ENCODE measurements at places on chromosomes 12 and 14. TPM values are rescaled to one million over a fixed set of nuclear protein-coding genes. Genes with fewer than 3 reads are reported as not detected.
A peak's percentile ranks its signal among the peaks of the same experiment; 100 is the strongest.

GRCh38 chr12:64029013-64029857 is 184.7 kb downstream of the SRGAP1 start:
- peaks cover 16% of the 10 kb centered on the region for H3K4me1 ChIP-seq
- H3K27ac ChIP-seq: peak overlapping the region; percentile 43
- peak; percentile 36 for DNase-seq
- H3K27me3 ChIP-seq: no peaks in the 10 kb centered on the region

DNA sequence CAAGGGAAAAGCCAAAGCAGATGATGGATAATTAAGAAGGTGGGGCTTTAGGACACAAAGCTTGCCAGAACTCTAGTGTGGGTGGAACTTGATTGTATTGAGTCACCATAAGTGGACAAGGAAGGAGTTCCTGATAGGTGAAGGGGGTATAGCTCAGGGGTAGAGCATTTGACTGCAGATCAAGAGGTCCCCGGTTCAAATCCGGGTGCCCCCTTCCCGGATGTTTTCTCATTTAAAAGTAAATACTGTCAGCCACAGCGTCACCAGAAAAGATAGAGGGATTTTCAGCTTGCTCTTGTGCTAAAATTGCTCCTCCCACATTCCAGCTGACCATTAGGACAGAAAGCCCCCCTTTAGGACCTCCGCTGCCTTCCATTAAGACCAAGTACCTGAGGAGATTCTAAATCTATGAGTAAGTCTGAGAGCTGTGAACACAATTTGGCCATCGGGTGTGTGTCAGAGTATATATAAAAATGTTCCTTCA is 36.6 kb downstream of the DCAF4 start:
- H3K36me3 ChIP-seq: peaks cover 10% of the 10 kb centered on the region
- DNase-seq: peak; percentile 56
- no peak overlapping the region for H3K27ac ChIP-seq
- no peaks in the 10 kb centered on the region for H3K27me3 ChIP-seq
- H3K4me1 ChIP-seq: no peaks in the 10 kb centered on the region

- H3K27me3 ChIP-seq: no peaks in the 10 kb centered on the region
- H3K4me3 ChIP-seq: no peak overlapping the region
- H3K36me3 ChIP-seq: no peaks in the 10 kb centered on the region
Observed at GRCh38 chr12:51687177-51687576, 96.1 kb downstream of the SCN8A start.

DNA sequence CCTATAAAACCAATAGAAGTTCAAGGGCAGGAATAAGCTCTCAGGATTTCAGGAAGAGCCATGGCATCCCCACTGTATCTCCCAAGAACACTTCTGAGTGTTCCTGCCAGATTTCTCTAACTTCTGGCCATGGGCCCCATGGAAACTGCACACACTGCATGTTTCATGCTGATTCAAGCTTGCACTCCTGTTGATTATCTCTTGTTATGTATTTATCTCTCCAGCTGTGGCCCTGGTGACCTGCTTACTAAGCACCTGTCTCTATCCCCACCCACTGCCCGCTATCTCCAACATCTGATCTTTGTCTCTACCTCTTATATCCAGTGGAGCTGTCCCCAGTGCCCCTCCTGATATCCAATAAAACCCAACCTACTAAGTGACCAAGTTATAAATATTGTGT is 285.3 kb downstream of the PDZRN4 start:
- H3K4me1 ChIP-seq: no peaks in the 10 kb centered on the region
- no peaks in the 10 kb centered on the region for H3K36me3 ChIP-seq
- DNase-seq: no peak
- no peaks in the 10 kb centered on the region for H3K27me3 ChIP-seq
- H3K4me3 ChIP-seq: no peak overlapping the region

DNA sequence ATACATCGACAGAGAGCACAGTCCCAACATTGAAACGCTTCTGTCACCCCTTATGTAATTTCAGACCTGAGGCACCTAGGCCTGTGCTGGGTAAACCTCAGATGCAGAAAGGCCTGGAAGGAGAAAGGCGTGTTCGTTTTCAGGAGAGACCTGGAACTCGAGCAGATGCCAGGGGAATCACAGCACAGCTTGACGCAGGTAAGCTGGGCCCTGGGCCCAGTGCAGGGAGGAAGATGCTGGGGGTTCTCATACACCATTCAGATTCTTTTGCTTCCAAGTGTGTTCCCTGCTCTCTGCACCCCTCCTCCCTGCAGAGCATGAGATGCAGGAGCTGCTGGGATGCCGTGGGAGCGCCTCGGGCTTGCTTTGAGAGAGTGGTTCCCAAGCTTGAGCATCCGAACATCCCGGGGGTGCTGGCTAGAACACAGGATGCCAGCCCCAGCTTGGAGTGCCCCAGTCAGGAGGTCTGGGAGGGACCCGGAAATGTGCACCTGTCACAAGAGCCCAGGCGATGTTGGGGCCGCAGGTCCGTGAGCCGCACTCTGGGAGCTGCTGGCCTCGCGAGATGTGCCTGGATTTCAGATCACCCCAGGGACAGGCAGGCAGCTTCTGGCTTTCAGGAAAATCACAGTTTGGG is 35.9 kb downstream of the FZD10 start:
- DNase-seq: no peak
- H3K27ac ChIP-seq: no peak overlapping the region
- no peak overlapping the region for H3K4me3 ChIP-seq
- no peaks in the 10 kb centered on the region for H3K4me1 ChIP-seq

DNA sequence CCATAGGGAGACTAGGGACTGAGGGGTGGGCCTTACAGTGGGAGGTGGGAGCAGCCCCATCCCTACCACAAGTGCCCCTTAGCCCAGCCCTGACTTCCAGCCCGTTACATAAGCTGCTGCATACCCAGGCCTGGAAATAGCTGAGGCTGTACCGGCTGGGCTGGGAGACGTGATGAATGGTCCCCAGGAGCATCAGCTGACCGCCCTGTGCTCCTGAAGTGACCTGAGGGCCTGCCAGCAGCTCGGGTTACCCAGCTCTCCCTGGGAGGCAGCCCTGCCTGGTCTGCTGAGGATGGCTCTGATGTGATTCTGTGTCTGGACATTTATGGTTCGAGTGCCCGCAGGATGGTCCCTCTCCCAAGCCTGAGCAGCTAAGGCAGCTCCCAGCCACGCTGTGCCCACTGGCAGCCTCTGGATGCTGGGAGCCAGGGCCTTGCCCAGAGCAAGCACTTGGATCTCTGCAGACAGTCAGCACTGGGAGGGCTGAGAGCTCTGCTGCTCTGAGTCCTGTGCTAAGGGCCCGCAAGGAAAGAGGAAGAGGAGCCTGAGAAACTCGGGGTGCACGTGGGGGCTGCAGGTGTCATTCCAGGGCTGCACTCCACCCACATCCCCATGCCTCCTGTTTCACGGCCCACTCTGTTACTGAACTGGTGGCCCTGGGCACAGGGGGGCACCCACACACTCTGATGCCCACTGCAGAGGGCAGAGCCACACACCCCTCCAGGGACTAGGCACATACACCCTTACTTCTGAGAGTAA is 20.5 kb downstream of the TAMALIN start:
- H3K36me3 ChIP-seq: no peaks in the 10 kb centered on the region
- DNase-seq: no peak
- no peak overlapping the region for H3K27ac ChIP-seq
- peaks cover 20% of the 10 kb centered on the region for H3K4me1 ChIP-seq
- H3K4me3 ChIP-seq: no peak overlapping the region

- H3K4me3 ChIP-seq: no peak overlapping the region
- no peak overlapping the region for H3K27ac ChIP-seq
- DNase-seq: no peak
- no peaks in the 10 kb centered on the region for H3K4me1 ChIP-seq
Observed at GRCh38 chr12:39572551-39572950, 47.1 kb downstream of the ABCD2 start.

- H3K4me1 ChIP-seq: peaks cover 20% of the 10 kb centered on the region
- peak; percentile 15 for DNase-seq
- no peak overlapping the region for H3K4me3 ChIP-seq
- H3K27ac ChIP-seq: peak overlapping the region; percentile 20
- no peaks in the 10 kb centered on the region for H3K27me3 ChIP-seq
Observed at GRCh38 chr12:50016501-50017475, 8.5 kb downstream of the RACGAP1 start.

The SLCO1A2 gene
- total RNA-seq: not detected

The SDSL gene
- total RNA-seq: 7.7 TPM

The SLC38A4 gene
- 14.5 TPM for total RNA-seq

The RFX4 gene
- total RNA-seq: not detected
